ENCODE measurements at places on chromosomes 3 and 15.

GRCh38 chr3:46926039-46926438 lies 48.5 kb downstream of the PTH1R start:
- no peak for DNase-seq

- peak; percentile 60 for DNase-seq
Observed at GRCh38 chr3:120425572-120426250, 25.1 kb downstream of the FSTL1 start.

GRCh38 chr3:69235882-69236281 lies 113.5 kb upstream of the LMOD3 start:
- DNase-seq = no peak

- no peak for DNase-seq
Observed at GRCh38 chr3:195859846-195860411, 48.2 kb upstream of the MUC4 start.

- no peak for DNase-seq
Observed at GRCh38 chr3:52471371-52472238, 16.2 kb downstream of the NISCH start.

DNA sequence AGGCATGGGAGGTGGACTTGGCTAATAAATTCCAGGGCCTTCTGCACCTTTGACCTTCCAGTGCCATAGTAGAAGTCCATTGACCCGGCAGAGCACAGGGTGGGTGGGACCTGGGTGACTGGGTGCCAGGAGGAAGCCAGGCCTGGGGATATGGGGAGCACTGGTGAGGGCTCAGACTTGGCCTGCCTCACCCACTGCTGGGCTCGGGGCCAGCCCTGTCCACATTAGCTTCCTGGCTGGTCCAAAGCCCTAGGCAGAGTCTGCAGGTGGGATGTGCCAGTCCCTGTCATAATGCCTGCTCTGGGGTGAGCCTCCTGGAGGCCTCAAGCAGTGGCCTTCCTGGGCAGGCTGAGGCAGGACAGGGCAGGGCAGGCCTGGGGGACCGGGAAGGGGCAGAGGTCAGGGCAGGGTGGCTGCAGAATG lies 38.1 kb upstream of the CHRNB4 start:
- no peak for DNase-seq

DNA sequence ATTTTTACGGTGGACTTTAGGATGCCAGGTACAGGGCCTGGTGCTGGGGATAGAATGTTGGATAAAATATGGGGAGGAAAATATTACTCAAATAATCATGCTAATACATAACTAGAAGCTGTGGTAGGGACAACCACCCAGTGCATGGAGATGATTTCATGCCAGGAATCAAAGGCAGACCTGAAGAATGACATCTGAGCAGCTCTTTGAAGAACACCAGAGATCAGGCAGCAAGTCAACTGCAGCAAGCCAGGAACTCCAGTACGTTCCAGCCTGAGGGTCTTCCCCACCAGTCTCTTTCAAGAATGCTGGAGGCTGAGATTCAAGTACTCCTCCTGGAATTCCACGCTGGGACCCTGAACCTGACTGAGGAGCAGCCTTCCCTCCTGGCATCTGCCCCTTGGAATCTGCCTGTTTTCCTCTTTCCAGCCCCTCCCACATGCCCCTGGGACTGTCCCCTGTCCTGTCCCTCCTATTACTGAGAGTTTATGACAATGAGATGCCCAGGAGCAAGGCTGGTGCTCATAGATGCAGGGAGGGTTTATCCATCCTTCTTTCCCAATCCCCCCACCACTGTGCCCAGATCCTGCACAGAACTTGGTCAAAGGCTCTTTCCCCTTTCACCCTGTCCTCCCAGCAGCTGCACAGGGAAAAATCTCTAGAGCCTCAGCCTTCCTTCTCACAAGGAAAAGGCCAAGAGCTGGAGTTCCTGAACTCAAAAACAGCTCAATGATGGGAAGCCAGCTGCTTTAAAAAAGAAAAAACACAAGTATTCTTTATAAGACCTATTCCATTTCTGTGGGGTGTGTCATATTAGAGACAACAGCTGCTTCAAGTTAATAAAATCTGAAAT lies 68.0 kb downstream of the PDZRN3 start:
- DNase-seq = no peak

GRCh38 chr3:81199587-81199986 lies 561.9 kb downstream of the GBE1 start:
- DNase-seq = peak; percentile 65

- peak; percentile 20 for DNase-seq
Observed at GRCh38 chr3:156109989-156110388, 10.4 kb upstream of the KCNAB1 start.

DNA sequence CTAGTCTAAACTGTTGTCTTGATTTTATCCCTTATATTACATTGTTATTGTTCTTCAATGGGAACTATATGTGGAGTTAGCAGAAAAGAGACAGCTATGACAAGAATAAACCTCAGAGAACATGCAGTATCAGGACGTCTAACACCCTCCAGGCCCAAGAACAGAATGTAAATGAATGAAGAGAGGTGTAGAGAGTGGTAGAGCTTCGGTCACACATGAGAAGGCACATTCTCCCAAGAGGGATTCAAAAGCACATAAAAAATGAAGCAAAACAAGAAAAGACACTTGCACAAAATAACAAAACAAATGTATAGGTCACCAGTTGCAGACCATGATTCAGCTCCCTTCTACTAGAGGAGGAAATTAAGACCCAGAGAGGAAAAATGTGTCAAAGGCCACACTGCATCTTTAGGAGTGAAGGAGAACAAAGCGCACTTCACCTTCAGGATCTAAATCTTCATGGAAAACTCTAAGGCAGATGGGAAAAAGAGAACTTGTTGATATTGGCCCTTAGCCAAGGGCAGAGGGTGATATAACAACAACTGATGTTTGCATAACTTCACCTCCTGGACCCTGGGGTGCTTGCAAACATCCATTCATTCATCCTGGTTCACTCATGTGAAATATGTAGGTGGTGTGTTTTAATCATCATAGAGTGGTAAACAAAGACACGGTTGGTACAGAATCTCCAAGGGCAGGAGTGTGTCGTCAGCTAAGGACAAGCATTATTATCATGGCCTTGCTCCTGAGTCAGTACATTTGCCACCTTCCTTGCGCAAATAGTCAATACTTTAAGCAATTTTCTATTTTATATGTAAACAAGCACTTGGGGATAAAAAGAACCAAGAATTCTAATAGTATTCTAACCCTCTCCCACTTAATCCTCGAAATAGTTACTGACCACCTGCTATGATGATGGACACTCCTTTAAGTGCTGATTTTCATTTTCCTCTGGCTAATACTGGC lies 8.8 kb downstream of the NEK10 start:
- no peak for DNase-seq

DNA sequence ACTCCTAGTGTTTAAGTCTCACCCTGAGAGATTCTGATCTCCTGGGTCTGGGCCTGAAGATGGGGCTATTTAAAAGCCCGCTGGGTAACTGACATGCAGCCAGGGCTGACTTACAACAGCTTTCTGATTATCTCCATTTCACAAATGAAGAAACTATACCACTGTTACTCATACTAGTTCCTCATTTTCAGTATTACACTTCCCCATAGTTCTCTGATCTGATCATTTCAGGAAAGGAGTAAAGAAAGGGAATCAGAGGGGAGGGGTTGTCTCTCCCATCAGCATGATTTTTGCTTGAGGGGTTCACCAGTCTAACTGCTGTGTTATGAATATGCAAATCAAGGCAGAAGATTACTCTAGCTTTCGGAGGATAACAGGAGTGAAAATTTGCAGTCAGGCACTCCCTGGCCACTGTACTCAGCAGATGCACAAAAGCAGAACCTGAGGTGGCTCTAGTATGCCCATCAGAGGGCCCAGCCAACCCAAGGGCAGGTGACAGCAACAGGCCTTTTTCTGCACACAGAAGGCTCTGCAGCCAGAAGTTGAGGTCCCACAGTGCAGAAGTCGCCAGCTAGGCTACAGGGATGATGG lies 59.4 kb downstream of the DAPK2 start:
- DNase-seq = no peak

Measured in brain (organoid and tissue), 16 donors.